ENCODE measurements at places on chromosomes 2 and 18. TPM values are rescaled to one million over a fixed set of nuclear protein-coding genes. Genes with fewer than 3 reads are reported as not detected.
A peak's percentile ranks its signal among the peaks of the same experiment; 100 is the strongest.

SAG gene
- total RNA-seq = not detected

CPO gene
- total RNA-seq = 0.66 TPM

- DNase-seq = no peak
Measured at GRCh38 chr18:48872234-48873145, 78.3 kb downstream of the SMAD7 start.

DNA sequence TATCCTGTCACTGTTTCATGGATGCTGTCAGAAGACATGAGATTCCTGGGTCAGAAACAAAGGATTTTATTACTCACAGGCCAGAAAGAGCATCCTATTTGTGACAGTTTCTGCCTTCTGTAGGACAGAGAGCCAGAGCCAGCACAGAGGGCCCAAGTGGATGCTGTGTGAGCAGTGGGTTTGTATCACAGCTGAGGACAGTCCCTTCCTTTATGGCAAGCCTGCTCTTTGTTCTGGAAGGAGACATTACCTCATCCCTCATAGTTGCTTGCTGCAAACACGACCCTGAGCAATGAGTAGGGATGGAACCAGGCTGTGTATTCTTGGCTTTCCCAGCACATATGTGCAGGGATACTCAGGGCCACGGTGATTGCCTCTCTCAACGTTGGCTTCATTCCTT is 41.6 kb downstream of the ARHGEF4 start:
- DNase-seq = no peak

GRCh38 chr18:23331091-23331920 is 121.8 kb upstream of the RIOK3 start:
- DNase-seq = peak; percentile 96
